ENCODE measurements at places on chromosomes 1 and 21.

DNA sequence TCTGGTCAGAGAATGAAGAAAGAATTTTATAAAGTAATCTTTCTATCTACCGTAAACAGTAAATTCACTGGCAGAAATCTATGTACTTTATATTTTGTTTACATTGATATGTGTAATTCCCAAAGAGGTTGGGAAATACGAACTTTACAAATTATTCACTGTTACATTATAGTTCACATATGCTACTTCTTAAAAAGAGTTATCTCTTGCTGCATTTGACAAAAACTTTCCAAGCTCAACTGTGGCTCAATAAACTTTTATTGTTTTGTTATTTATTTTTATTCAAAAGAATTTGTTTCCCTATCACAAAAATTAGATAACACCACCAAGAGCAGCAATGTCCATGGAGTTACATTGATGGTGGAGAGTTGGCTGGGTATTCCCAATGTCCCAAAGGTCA is 201.2 kb upstream of the TNR start:
- peaks cover 44% of the 10 kb centered on the region for H3K36me3 ChIP-seq
- H3K27me3 ChIP-seq, result no peaks in the 10 kb centered on the region
- no peak overlapping the region for H3K27ac ChIP-seq
- no peak overlapping the region for H3K4me3 ChIP-seq
- H3K4me1 ChIP-seq, result no peaks in the 10 kb centered on the region

GRCh38 chr1:180594723-180595122 is 36.0 kb downstream of the OVAAL start:
- no peak overlapping the region for H3K4me3 ChIP-seq
- H3K4me1 ChIP-seq, result peaks cover 30% of the 10 kb centered on the region
- H3K27me3 ChIP-seq, result peaks cover 10% of the 10 kb centered on the region
- no peak for DNase-seq
- no peaks in the 10 kb centered on the region for H3K36me3 ChIP-seq

DNA sequence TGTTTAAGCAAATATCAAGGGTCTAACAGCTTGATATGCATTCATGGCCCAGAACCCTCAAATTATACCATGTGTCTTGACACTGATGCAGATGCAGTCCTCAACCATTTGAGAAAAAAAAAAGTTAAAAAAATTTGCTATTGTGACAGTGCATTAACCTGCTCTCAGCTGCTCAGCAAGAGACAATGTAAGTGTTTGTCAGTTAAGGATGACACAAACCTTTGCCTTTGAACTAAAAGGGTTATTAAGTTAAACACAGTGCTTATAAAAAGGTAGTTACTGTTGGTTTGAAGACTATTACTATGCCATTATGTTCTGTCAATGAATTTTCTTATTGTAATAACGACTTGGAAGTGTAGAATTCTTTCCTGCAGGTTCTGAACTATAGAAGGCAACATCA is 655.6 kb upstream of the NEGR1 start:
- no peaks in the 10 kb centered on the region for H3K27me3 ChIP-seq
- peaks cover 6% of the 10 kb centered on the region for H3K4me1 ChIP-seq
- no peaks in the 10 kb centered on the region for H3K36me3 ChIP-seq
- DNase-seq, result no peak
- no peak overlapping the region for H3K27ac ChIP-seq

- no peak overlapping the region for H3K27ac ChIP-seq
- no peaks in the 10 kb centered on the region for H3K27me3 ChIP-seq
- H3K36me3 ChIP-seq, result no peaks in the 10 kb centered on the region
- no peak for DNase-seq
Observed at GRCh38 chr1:12113433-12114339, 50.6 kb downstream of the TNFRSF8 start.
